ENCODE measurements at places on chromosomes 7 and 10.

GRCh38 chr10:91909117-91909677, at the start of gene FGFBP3:
FGFBP3 (minus strand) TSS chr10:91909486; CDS start chr10:91908969, 517 bp downstream.
- DNase-seq, result no peak

- no peak for DNase-seq
Measured at GRCh38 chr7:132846086-132846485, 235.8 kb downstream of the CHCHD3 start.

DNA sequence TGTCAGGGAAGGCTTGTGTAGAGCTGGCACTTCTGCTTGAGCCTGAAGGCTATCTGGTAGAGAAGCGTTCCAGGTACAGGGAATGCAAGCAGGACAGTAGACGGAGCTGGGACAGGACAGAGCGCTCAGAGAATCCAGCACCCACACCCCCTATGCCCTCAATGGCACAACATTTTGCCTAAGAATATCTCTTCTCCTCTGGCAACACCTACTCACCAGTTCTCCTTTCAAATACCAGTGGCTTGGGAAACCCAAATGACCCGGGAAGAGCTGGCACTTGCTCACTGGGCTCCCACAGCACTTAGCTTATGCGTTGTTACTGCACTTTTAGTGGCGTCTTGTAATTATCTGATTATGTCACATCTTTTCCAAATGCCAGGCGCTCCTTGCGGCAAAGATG, 118.6 kb downstream of the RNF216 start:
- no peak for DNase-seq

DNA sequence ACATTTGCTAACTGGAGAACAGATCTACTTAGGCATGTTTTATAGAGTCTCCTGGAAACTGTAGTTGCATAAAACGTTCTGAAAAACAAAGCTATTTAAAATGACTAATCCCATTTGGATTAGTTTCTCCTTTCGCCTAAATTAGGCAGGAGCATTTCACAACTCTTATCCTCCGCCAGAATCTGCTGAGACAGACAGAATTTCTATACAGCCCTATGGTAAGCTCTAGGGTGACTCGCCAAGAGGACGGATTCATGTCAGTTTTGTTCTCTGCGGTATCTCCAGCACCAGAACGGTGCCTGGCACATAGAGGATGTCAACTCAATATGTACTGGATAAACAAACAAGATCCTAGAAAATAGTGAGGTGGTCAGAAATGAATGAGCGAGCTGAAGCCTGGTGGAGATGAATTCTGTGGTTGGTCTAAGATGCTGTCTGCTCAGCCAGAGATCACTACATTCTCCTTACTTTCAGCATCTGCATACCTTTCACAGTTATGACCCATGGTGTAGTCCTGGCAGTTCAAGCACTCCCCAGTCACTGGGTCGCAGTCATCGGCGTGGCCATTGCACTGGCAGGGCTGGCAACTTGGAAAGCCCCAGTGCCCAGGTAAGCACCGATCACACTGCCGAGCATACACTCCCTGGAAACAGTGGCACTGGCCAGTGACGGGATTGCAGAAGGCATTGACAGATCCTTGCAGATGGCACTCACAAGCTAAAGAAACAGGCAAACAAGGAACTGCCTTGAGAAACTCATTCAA, 44.0 kb downstream of the LAMB1 start:
- DNase-seq, result no peak

- DNase-seq, result no peak
Measured at GRCh38 chr7:26329520-26330255, 38.0 kb downstream of the SNX10 start.

DNA sequence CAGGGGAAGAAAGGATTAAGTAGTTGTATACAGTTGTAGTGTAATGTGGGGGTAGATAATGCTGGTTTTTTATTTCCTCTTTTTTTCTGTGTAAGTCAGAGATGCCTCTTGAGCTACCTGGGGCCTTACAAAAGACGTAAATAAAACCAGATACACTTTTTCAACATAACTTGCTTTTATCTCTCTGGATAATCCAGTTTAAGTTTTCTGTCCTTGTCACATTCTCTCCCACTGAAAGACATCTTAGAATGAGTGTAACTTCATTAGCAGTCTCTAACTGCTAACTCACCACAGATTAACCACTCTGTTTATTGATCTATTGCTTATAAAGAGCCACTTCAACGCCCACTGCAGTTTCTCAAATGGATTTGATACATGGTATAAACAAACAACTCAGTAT, 64.1 kb upstream of the LRRN3 start:
- no peak for DNase-seq

- DNase-seq, result no peak
Measured at GRCh38 chr10:44949915-44950314, 9.7 kb upstream of the RASSF4 start.

DNA sequence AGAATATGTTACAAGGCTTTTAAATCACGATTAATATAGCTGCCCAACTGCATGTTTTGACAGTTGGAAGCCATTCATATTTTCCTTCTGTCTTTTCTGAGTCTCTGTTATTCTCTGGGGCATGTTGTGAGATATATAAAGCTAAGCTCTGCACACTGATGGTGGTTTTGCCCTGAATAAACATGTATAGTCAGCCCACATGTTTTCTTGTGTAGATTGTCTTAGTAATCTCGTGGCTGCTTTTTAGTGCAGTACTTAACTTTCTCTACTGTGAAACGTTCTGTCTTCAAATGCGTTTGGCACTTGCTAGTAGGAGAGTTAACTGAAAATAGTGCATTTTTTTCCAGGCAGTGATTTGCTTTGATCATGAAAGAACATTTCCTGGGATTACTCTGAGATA, 268.5 kb downstream of the DNAJB9 start:
- no peak for DNase-seq

DNA sequence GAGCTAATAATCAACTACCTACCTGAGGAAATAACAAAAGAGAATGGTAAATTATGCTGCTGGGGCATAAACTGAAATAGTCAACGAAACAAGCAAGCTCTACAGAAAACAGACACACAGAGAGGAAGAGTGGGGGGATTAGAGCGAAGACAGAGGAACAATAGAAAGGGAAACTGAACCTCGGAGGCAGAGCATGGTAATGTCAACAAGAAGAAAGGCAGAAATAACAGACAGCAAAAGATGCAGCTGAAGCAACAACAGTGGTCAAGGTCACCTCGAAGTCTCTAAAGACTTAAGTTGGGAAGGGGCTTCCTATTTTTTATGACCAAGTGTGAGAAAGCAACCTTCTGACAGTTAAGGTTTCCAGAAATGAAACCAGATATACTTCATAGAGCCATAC, 177.0 kb downstream of the ZNF438 start:
- no peak for DNase-seq

- DNase-seq, result no peak
Measured at GRCh38 chr7:13687500-13687899, 302.0 kb downstream of the ETV1 start.

DNA sequence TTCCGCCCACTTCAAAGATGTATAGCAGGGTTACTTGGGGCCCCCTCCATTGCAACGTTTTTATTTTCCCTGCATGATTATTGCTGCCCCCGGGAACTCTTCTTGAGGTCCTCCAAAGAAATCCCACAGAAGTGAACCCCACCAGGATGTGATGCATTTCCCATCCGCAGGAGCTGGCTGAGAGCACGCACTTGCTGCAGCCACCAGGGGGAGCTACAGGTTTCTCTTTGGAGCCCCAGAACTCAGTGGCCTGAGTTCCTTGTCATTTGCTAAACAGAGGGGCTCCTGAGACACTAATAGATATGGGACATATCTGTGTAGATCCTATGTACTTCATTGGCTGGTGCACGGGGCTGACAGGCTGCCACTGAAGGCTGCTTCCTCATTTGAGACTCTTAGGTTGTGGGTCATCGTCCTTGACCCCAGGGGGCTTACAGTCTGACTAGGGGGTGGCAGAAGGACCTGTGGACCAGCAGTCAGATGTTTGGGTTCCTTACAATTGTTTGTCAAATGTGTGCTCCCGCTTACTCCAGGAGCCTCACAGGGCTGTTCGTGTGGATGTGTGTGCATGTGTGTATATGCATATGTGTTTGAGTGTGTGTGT, 52.3 kb upstream of the ENO4 start:
- no peak for DNase-seq

- no peak for DNase-seq
Measured at GRCh38 chr10:132413226-132414205, 16.5 kb downstream of the PWWP2B start.

- no peak for DNase-seq
Measured at GRCh38 chr10:6079044-6079443, 9.8 kb upstream of the RBM17 start.
